ENCODE measurements at places on chromosomes 6 and 20. TPM values are rescaled to one million over a fixed set of nuclear protein-coding genes. Genes with fewer than 3 reads are reported as not detected.

Gene WFDC12
- not detected for total RNA-seq

Gene SNPH
- total RNA-seq = 7.1 TPM

Gene SLC25A27
- 0.75 TPM for total RNA-seq

Gene CHRNA4
- total RNA-seq = not detected
